CD4-positive, alpha-beta T cell treated with Interferon alpha-2 for 1 hour (primary cell): ENCODE measurements at places on chromosomes 2 and 18.

DNA sequence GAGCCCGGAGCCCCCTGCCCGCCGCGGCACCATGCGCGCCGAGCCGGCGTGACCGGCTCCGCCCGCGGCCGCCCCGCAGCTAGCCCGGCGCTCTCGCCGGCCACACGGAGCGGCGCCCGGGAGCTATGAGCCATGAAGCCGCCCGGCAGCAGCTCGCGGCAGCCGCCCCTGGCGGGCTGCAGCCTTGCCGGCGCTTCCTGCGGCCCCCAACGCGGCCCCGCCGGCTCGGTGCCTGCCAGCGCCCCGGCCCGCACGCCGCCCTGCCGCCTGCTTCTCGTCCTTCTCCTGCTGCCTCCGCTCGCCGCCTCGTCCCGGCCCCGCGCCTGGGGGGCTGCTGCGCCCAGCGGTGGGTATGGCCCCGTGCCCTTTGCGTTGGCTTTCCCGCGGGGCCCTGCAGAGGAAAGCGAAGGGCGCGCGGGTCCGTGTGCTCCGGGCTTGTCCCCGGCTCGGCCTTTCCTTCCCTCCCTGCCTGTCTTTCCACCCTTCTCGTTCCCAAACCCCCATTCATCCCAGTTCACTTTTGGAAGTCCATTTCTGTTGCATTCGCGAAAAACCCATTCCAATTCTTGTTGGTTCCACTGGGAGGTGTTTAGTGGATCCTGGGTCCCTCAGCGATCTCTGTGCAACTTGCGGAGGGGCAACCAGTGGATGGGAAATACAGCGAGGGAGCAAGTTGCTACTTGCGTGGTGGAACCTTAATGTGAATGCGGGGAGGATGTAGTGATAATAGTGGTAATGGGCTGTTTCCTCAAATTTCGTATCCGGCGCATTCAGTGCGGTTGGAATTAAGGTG is 599 bp downstream of the ADAM23 start:
- peak; percentile 3 for DNase-seq

DNA sequence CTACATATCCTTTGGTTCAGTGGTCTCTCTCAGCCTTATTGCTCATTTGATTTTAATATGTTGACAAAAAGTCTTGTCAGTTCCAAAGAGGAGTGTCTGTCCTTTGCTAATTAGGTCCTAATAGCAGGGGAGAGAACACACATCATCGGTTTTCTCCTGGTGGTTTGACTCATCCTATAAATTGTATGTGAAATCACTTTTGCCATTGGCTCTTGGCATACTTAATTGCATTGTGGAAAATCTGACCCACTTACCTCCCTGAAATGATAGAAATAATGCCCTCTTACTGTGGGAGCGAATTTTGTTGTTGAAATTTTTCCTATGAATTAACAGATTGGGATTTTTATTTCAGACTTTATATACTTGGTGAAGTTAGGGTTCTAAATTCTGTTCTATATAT is 58.3 kb downstream of the MTCL1 start:
- DNase-seq = no peak

GRCh38 chr18:63158012-63158631 is 161.4 kb downstream of the BCL2 start:
- no peak for DNase-seq

GRCh38 chr2:76669966-76670465 is 852.2 kb downstream of the LRRTM4 start:
- DNase-seq = no peak

DNA sequence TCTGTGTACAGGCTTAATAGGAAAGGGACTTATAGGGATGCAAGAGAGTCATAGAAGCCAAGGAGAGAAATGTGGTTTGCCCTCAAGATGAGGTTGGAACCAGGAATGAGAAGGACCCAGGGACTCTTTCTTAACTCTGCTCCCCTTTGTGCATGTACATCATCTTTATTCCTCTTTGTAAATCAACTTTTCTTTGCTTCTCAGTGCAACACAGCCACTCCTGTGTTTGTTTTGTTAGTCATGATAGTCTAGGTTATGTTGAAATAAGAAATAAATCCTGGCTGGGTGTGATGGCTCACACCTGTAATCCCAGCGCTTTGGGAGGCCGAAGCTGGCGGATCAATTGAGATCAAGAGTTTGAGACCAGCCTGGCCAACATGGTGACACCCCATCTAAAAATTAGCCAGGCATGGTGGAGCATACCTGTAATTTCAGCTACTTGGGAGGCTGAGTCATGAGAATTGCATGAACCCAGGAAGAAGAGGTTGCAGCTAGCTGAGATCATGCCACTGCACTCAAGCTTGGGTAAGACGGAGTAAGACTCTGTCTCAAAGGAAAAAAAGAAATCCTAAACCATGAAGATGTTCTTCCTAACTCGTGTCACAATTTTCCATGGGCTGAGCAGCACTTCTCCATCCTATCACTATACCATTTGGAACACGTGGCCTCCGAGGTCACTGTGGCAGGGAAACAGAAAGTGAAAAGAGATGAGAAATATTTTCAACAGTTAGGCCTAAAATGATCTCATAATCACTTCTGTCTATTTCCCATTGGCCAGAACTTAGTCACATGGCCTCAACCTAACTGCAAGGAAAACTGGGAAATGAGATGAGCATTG is 73.0 kb upstream of the TMEM17 start:
- DNase-seq = no peak

DNA sequence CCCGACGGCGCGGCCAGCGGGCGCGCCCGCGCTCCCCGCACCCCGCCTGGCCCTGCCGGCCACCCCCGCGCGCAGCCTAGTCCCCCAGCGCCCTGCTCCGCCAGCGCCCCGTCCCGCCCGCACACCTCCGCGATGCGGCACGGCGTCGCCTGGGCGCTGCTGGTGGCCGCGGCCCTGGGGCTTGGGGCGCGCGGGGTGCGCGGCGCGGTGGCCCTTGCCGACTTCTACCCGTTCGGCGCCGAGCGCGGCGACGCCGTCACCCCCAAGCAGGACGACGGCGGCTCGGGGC is 232 bp downstream of the SNED1 start:
- no peak for DNase-seq

DNA sequence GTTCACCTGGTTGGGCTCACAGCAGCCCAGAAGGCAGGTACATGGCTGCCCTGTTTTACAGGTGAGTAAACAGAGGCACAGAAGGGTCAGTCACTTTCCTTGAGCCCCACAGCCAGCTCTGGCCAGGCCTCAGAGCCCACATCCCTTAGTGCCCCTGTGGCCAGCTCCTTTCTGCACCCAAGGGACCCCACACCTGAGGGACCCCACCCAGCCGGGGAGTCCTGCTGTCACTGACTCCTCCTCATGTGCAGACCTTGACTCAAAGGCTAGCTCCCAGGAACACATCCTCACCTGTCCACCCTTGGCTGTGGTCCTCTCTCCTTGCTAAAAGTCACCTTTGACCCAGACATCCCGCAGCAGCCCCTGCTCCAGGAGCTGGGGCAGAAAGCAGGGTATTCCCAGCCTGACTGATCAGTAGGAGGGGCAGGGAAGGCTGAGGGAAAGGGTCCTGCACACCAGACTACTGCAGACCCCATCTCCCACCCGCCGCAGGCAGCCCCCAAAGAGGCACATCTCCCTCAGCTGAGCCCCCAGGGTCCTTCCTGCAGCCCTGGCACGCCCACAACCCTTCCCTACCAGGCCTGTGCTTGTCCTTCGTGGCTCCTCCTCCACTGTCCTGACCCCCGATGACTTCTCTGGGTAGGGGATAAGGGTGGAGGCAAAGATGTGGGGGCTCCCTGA is 9.8 kb upstream of the ARHGEF4 start:
- DNase-seq = no peak

DNA sequence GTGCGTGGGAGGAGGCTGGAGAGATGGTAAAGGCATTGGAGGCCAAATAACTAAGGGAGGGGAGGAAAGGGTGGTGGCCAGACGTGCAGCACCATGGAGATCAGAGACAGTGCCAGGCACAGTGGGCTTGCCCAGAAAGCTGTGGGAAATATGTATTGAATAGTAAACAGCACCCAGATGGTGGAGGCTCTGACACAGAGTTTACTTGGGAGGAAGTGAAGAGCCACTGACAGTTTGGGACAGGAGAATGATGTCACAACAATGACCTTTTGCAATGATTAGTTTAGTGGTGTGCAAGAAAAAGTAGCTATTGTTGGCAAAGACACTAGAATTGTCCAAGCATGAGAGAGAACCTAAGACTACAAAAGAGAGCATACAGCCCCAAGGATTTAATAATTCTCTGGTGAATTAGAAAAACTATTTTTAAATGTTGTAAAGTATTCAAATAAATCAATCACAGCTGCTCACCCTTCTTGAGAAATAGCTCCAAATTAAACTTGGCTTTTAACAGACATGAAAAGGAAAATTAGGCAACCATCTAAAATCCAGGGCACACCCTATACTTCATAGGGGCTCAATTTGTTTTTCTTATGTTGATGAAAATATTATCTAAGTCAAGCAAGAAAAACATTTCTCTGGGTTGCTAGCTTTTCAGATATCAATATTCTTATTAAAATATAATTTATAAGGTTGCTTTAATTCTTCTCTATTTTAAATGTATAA is 458.7 kb upstream of the HNRNPA3 start:
- DNase-seq = no peak

DNA sequence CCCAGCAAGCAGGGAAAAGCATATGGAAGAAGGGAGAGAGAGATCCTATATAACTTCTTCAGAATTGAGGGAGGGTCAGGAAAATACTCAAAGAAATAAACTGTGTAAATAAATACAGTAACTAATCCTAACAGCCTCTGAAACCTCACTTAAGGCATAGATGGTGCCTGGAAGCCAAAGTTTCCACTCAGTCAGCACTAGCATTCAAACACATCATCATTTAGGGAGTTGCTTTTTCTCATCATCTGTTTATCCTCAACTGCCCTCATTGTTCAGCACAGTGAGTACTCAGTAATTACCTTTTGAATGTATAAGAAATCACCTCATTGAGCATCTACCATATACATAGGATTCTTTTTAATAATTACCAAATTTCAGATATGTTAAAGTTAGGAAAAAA is 262.9 kb downstream of the C1D start:
- no peak for DNase-seq

DNA sequence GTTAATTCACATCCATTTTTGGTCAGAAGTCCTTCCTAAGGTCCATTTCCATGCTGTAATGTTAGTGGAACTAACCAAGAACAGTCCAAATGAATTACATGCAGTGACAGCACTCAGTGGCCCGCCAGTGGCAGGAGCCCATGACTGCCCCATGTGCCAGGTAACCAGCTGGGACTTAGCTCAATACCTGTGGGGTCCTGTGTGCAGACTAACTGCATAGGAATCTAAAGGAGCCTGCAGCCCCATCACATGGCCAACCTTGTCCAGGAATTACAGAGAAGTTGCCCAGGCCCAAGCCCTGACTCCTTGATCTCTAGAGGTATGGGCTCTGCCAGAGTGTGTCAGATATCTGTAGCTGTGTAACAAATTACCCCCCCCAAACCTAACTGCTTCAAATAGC is 35.4 kb upstream of the GPR17 start:
- no peak for DNase-seq

- no peak for DNase-seq
Observed at GRCh38 chr2:194706179-194706578, 950.8 kb upstream of the SLC39A10 start.

- DNase-seq = no peak
Observed at GRCh38 chr2:27810455-27810854, 38.9 kb downstream of the MRPL33 start.

GRCh38 chr2:65867446-65867845 is 435.0 kb upstream of the SPRED2 start:
- DNase-seq = no peak

- DNase-seq = no peak
Observed at GRCh38 chr2:68850524-68850923, 20.7 kb downstream of the BMP10 start.

DNA sequence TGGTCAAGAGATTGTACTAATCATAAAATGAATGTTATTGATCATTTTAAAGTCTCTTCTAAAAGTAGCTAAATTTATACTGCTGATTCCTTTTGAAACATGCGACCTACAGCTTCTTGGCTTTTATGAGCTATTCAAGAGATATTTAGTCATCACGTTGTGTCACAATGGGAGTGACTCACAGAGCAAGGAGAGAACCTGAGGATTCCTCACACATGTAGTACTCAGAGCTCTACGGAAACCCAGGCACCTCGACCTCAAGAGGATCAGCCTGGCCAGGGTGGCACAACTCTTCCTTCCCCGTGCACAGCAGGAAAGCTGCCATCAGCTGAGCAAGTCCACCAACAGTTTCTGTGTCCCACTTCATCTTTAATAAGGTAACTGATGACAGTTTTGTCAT is at the start of gene DHRS9:
DHRS9 (plus strand) TSS at position 223 of the 400 bp plus-strand sequence. CDS start 12,019 bp downstream, outside the sequence.
- DNase-seq = peak; percentile 54

- no peak for DNase-seq
Observed at GRCh38 chr2:42859791-42860190, 67.4 kb upstream of the HAAO start.
